ENCODE measurements at places on chromosomes 5 and 9.
A peak's percentile ranks its signal among the peaks of the same experiment; 100 is the strongest.

- peak; percentile 9 for DNase-seq
Observed at GRCh38 chr5:44332285-44332971, 56.8 kb downstream of the FGF10 start.

GRCh38 chr9:127519301-127520166, 68.2 kb downstream of the LRSAM1 start:
- peak; percentile 71 for DNase-seq

GRCh38 chr5:9495121-9495520, 50.8 kb downstream of the SEMA5A start:
- no peak for DNase-seq

DNA sequence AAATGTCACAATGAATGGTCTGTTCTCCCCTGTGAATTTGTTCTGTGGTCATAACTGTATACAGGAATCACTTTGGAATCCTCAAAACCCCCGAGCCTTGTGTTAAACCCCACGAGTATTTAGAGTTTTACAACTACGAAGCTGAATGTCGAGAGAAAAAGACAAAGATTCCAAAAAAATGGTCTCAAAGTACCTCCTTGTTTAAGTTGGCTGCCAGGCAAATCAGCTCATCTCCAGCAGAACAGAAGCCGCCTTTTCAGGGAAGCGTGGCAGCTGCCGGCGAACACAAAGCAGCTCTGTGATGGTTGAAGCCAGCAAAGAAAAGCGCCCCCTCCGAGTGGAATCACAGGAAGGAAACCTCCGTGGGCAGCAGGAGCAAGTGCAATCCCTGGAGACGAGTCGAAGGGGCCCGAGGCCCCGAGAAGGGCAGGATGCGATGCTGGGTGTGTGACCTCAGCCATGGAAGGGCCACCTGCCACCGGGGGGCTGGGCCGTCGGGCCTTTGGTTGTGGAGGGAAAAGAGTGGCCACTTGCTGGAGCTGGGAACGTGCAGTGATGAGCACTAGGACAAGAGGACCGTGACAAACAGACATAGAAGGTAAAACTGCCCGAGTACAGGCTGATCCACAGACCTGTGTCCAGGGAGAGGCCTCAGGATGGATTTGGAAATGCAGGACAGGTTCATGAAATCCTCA, 706.4 kb downstream of the SEMA5A start:
- DNase-seq: no peak

- no peak for DNase-seq
Observed at GRCh38 chr9:130288393-130288792, 22.8 kb downstream of the HMCN2 start.

- no peak for DNase-seq
Observed at GRCh38 chr9:445033-445432, 230.4 kb downstream of the DOCK8 start.

DNA sequence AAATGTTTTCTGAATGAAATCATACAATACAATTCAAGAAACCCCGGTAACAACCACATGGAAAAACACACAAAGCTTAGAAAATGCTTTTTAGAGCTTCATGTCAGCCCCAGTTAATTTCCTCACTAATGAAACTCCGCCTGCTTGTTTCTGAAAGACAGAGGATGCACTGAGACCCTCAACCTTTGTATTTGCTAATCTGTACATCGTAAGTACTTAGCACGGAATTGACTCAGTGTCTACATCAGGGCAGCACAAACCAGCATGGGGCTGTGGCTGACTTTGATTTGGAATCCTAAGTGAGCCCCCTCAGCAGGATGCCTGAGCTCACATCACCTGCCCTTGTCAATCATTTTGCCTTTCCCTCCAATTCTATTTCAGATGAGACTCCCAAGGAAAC, 499.1 kb upstream of the MPDZ start:
- no peak for DNase-seq

DNA sequence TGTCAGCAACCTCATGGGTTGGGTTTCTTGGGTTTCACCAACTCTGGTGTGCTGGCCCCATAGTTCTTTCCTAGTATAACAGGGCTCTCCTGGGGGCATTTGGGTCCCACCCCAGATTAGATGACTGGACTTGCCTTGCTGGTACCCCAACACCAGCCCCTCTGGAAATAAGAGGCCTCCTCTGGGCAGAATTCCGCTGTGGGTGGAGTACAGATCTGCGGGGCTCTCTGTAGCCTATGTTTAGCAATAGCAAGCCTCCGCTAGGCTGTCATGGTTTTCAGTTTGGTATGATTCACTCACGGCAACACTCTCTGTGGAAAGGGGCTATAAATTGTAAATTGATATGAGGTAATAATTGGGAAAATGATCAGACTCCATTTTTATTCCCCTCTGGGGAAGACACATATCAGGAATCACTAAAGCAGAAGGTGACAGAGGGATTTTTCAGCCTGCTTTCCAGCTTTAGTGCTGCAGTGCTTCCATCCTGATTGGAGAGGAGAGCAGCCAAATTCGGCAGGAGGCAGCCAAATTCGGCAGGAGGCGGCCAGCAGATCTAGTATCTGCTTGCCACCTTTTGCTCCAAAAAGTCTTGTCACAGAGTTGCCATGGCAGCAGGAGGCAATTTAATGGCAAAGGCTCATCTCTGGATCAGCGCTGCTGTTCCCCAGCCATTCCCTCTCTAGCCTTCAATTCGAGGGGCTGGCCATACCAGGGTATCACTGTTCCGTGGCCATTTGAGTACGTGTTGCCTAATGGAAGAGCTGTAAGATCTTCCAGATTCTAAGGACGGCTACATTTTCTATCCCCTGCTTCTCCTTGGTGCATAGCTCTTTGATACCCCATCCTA, 84.6 kb downstream of the SLC44A1 start:
- DNase-seq: no peak

DNA sequence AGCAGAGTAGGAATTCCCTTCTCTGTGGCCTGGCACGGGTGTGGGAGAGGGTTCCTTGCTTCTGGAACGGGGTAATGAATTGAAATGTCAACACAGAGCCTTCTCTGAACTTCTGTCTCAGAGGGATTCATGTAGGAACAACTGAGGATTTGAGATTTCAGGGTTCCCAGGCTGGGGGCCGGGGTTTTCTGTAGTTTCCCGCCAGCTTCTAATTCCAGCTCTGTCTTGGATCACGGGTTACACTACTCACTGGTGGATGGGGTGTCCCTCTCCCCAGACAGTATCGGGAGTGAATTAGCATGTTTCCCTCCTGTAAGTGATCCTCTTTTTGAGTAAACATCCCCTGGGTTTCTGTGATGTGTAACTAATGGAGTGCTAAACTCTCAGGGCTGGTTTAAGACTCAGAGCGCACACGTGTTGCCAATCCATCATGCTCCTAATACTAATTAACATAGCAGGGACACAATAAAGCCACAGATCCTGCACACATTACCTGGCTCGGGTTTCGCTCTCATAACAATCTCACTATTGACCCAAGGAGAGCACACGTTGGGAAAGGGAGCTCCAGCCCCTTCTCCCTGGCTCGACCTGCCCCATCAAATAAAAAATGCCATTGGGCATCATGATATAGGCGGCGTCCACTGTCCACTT, 18.1 kb upstream of the DMRT2 start:
- DNase-seq: no peak

DNA sequence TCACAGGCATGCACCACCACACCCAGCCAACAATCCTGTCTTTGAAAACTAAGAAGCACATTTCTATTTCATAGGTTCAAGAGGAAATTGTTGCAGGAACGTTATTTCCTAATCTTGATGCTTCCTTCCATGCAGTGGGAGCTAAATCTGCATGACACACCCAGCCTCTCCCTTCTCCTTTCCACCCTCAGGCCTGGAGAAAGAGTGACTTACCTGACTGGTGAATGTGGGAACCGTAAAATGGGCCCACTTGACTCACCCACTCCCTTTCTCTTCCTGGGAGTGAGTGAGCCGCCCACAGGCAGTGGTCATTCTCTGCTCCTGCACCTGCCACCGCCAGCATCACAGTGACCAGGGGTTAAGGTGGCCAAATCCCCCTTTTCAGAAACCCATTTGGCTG, 78.2 kb downstream of the C9orf50 start:
- DNase-seq: no peak

- no peak for DNase-seq
Observed at GRCh38 chr9:89811886-89812450, 207.2 kb downstream of the GADD45G start.

GRCh38 chr5:60594715-60595477, 105.1 kb downstream of the DEPDC1B start:
- DNase-seq: no peak

- DNase-seq: no peak
Observed at GRCh38 chr5:172525996-172526360, 71.7 kb upstream of the SH3PXD2B start.
